ENCODE measurements at places on chromosomes 16 and 17. TPM values are rescaled to one million over a fixed set of nuclear protein-coding genes. Genes with fewer than 3 reads are reported as not detected.

The TEKT5 gene
- 0.23 TPM for total RNA-seq

The NAGS gene
- 1.8 TPM for total RNA-seq

The ABAT gene
- 11.1 TPM for total RNA-seq

The SNAI3 gene
- total RNA-seq: 8.4 TPM

The SMIM36 gene
- total RNA-seq: not detected

The MPP2 gene
- 4.1 TPM for total RNA-seq

The PPM1E gene
- total RNA-seq: 0.07 TPM

The CBX2 gene
- 5.6 TPM for total RNA-seq

The IKZF3 gene
- total RNA-seq: 78.9 TPM

The PTX4 gene
- not detected for total RNA-seq

The CCL3 gene
- total RNA-seq: 79.6 TPM

The SLC35G6 gene
- total RNA-seq: not detected

The GOSR2 gene
- total RNA-seq: 41.3 TPM

The OTOA gene
- total RNA-seq: 0.43 TPM

The ABCA8 gene
- not detected for total RNA-seq

The SLC6A2 gene
- total RNA-seq: not detected

The TNFRSF12A gene
- total RNA-seq: 4.0 TPM

Data from activated T-cell treated with anti-CD3 and anti-CD28 coated beads, Interleukin-2, amount 50 U/mL, for 72 hours (primary cell).